Fibroblast of lung (primary cell): ENCODE measurements at places on chromosomes 1 and 21. TPM values are rescaled to one million over a fixed set of nuclear protein-coding genes. Genes with fewer than 3 reads are reported as not detected.

The RPS27 gene
- 2,666 and 2,883 TPM in 2 replicates for total RNA-seq

The OR10J1 gene
- not detected in 2 replicates for total RNA-seq

DNA sequence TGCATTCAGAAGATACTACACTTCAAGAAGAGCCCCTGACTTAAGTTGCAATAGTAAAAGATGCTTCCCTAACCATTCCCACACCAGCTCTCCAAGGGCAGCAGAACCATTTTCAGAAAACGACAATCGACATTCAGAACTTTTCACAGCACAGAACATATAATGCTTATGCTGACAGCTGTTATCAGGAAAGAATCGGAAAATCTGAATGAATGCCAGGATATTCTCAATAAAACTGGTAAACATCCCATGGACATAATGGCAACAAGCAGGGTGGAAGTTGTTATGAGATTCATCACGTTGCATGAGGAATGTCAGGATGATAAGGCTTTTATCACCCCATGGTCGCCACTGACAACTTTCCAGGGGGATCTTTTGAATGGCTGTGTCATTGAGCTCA is 246.6 kb upstream of the CHRM3 start:
- DNase-seq, result no peak

DNA sequence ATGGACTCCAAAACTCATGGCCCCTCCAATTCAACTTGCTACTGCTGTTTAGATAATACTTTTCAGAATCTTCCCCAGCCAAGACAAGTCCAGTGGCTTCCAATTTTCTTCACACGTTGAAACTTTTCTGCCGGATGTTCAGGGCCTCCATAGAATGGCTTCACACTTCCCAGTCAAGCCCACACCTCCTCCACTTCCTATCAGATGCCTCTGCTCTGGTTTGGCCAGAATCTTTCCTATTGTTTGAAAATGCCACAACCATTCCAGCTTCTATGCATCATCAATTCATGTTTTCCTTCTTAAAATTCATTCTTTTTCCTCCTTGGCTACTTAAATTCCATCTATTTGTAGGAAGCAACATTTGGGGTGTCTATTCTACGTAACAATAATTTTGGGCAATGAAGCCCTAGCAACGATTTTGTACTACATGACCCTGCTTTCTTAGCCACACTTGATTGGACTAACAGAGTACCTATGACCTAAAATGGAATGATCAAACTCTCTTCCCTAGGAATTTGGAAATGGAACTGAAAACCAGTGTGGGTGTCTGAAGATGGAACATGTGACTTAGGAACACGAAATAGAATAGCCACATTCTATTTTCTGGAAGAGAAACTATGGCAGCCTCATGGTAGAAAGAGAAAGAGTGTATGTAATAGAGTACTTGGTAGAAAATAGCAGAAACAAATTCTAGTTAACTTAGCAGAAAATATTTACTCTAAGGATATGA is 74.1 kb upstream of the CNIH3 start:
- no peak for DNase-seq
